ENCODE measurements at places on chromosomes 16 and 17. TPM values are rescaled to one million over a fixed set of nuclear protein-coding genes. Genes with fewer than 3 reads are reported as not detected.
A peak's percentile ranks its signal among the peaks of the same experiment; 100 is the strongest.

PRKCB gene
- 2.0 TPM for polyA plus RNA-seq

SCNN1G gene
- polyA plus RNA-seq, result 8.4 TPM

GJC1 gene
- 0.62 TPM for polyA plus RNA-seq

CFAP119 gene
- polyA plus RNA-seq, result 8.9 TPM

FOXF1 gene
- polyA plus RNA-seq, result 18.2 TPM

DNA sequence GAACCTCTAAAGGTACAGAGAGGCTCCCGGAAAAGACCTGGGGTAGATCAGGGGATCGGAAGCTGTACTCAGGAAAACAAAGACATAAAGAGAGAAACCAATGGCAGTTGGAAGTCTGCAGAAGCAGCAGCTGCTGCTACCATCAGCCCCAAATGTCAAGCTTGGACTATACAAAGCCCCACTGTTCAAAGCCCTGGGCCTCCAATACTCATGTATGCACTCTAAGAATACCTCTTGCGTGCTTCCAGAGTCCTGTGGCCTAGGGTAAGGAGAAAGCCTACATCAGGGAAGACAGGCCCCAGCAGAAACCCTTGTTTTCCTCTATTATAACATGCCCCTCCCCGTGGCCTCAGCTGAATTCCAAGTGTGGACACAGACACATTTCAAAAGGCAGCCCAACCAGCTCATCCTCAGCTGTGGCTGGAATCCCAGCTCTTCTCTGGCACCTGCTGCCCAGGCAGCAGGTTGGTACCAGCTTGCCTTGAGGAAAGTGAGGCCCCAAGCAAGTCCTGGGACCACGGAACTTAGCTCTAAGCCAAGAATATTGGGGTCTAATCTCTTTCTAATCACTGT lies 19.3 kb upstream of the MTMR4 start:
- H3K27me3 ChIP-seq, result peaks cover 5% of the 10 kb centered on the region
- peaks cover 7% of the 10 kb centered on the region for H3K4me1 ChIP-seq
- H3K27ac ChIP-seq, result no peak overlapping the region
- H3K36me3 ChIP-seq, result no peaks in the 10 kb centered on the region
- H3K4me3 ChIP-seq, result no peak overlapping the region
- DNase-seq, result no peak

DNA sequence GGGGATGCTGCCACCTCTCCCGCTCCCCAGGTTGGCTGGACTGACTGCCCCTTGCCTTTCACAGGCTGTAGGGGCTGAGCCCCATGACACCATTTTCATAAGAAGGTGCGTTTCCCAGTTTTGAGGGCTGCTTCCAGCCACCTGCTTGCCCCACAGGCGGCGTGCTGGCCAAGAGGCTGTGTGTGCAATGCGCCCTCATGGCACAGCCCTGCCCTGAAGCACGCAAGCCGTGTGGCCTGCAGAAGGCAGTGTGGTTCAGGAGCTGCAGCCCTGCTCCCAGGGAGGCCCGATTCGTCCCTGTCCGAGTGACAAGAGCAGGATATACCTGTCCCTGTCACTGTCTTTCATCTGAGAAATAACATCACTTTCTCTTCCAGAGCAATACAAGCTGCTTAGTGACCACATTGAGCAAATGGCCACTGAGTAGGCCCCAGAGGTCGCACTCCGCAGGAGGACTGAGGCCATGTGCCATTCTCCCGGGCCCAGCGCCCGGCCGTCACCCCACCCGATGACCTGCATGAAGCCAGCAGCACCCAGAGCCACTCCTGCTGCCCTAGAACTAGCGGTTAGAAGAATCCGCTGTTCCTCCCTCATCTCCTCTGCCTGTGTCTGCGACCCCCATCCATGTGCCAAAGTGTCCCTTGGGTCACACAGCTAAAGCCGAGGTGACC lies 24.2 kb downstream of the CIBAR2 start:
- peaks cover 35% of the 10 kb centered on the region for H3K36me3 ChIP-seq
- H3K4me3 ChIP-seq, result no peak overlapping the region
- H3K27me3 ChIP-seq, result no peaks in the 10 kb centered on the region
- H3K27ac ChIP-seq, result no peak overlapping the region

DNA sequence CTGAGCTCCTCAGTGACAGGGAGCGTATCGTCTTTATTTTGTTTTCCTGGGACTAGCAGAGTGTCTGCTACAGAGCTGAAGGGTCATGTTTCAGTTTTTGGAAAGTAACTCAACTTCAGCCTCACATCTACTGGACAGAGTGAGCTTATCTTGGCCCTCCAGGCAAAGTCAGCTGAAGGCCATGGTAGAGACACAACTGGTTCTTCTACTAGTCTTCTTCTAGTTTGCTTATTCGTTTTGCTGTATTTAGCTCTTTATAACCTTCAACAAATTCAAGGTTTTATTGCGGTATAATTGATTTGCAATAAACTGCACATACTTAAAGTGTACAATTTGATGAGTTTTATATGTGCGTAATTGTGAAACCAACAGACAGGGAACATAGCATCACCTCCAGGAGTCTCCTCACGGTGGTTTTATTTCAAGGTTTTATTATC lies 6.1 kb upstream of the PRKCA start:
- no peak overlapping the region for H3K27ac ChIP-seq
- H3K4me3 ChIP-seq, result no peak overlapping the region
- H3K36me3 ChIP-seq, result no peaks in the 10 kb centered on the region

GRCh38 chr17:76381633-76382350 lies 2.6 kb upstream of the SPHK1 start:
- H3K4me3 ChIP-seq, result no peak overlapping the region
- peaks cover 17% of the 10 kb centered on the region for H3K27me3 ChIP-seq
- no peaks in the 10 kb centered on the region for H3K36me3 ChIP-seq
- no peak for DNase-seq

DNA sequence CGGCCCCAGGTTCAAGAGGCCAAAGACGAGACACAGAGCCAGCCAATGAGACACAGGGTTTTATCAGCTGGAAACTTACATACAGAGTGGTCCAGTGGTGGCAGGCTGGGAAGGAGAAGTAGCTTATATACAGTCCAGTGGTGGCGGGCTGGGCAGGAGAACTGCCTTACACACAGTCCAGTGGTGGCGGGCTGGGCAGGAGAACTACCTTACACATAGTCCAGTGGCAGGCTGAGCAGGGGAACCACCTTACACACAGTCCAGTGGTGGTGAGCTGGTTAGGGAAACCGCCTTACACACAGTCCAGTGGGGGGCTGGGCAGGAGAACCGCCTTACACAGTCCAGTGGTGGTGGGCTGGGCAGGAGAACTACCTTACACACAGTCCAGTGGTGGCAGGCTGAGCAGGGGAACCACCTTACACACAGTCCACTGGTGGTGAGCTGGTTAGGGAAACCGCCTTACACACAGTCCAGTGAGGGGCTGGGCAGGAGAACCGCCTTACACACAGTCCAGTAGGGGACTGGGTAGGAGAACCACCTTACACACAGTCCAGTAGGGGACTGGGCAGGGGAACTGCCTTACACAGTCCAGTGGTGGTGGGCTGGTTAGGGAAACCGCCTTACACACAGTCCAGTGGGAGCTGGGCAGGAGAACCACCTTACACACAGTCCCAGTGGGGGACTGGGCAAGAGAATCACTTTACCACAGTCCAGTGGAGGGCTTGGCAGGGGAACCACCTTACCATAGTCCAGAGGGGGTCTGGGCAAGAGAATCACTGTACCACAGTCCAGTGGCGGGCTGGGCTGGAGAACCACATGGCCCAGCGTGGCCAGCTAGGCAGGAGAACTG lies 90.9 kb downstream of the GAS7 start:
- H3K4me1 ChIP-seq, result peaks cover 19% of the 10 kb centered on the region
- H3K27me3 ChIP-seq, result no peaks in the 10 kb centered on the region
- no peak for DNase-seq
- H3K36me3 ChIP-seq, result no peaks in the 10 kb centered on the region
- H3K27ac ChIP-seq, result no peak overlapping the region

GRCh38 chr16:87619360-87620200 lies 17.3 kb downstream of the JPH3 start:
- peaks cover 27% of the 10 kb centered on the region for H3K27me3 ChIP-seq
- DNase-seq, result no peak
- H3K27ac ChIP-seq, result no peak overlapping the region
- no peaks in the 10 kb centered on the region for H3K36me3 ChIP-seq

DNA sequence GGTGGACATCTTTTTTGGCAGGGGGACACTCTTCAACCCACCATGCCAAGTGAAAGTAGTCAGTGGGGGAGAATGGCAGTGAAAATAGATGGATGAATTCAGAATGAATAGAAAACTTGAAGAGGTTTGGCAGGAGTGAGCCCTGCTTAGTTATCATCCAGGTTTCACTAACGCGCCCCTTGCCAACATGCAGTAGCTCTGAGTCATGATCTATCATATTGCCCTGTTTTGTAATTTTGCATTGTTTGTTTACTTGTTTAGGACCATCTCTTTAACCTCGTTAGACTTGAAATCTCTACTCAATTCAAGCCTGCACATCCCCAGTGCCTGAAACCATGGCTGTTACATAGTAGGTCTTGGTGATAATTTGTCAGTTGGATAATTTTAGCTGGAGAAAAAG lies 116.7 kb downstream of the RBFOX1 start:
- no peak overlapping the region for H3K27ac ChIP-seq
- H3K4me1 ChIP-seq, result no peaks in the 10 kb centered on the region
- no peaks in the 10 kb centered on the region for H3K27me3 ChIP-seq
- H3K4me3 ChIP-seq, result no peak overlapping the region
- no peaks in the 10 kb centered on the region for H3K36me3 ChIP-seq
- DNase-seq, result no peak

DNA sequence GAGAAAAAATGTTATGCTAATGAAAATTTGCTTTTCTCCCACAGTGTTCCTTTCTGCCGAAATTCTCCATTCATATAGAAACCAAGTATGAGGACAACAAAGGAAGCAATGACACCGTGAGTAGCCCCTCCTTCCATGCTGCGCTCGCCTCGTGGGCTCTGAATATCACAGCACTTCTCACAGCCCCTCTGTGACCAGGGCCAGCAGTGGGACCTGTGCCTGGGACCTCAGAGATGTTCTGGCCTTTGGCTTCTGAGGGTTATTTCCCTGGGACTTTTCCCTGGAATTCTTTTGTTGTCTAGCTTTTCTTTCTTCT lies 139.6 kb upstream of the NOL11 start:
- H3K27me3 ChIP-seq, result no peaks in the 10 kb centered on the region
- no peak overlapping the region for H3K27ac ChIP-seq
- peaks cover 5% of the 10 kb centered on the region for H3K4me1 ChIP-seq
- H3K36me3 ChIP-seq, result no peaks in the 10 kb centered on the region

GRCh38 chr17:35243561-35244340 lies 879 bp downstream of the SLFN5 start:
- no peaks in the 10 kb centered on the region for H3K36me3 ChIP-seq
- H3K4me3 ChIP-seq, result peak overlapping the region; percentile 61
- DNase-seq, result peak; percentile 73
- H3K27ac ChIP-seq, result peak overlapping the region; percentile 94

- H3K36me3 ChIP-seq, result peaks cover 11% of the 10 kb centered on the region
- peaks cover 32% of the 10 kb centered on the region for H3K4me1 ChIP-seq
- H3K4me3 ChIP-seq, result peak within 1 kb of the TSS; percentile 36
- H3K27me3 ChIP-seq, result no peaks in the 10 kb centered on the region
- peak; percentile 88 for DNase-seq
- peak within 1 kb of the TSS; percentile 60 for H3K27ac ChIP-seq
These were observed at the start of gene EVPL for GRCh38 chr17:76027159-76027839. EVPL (minus strand) TSS chr17:76027306; CDS start chr17:76027198, 108 bp downstream.

DNA sequence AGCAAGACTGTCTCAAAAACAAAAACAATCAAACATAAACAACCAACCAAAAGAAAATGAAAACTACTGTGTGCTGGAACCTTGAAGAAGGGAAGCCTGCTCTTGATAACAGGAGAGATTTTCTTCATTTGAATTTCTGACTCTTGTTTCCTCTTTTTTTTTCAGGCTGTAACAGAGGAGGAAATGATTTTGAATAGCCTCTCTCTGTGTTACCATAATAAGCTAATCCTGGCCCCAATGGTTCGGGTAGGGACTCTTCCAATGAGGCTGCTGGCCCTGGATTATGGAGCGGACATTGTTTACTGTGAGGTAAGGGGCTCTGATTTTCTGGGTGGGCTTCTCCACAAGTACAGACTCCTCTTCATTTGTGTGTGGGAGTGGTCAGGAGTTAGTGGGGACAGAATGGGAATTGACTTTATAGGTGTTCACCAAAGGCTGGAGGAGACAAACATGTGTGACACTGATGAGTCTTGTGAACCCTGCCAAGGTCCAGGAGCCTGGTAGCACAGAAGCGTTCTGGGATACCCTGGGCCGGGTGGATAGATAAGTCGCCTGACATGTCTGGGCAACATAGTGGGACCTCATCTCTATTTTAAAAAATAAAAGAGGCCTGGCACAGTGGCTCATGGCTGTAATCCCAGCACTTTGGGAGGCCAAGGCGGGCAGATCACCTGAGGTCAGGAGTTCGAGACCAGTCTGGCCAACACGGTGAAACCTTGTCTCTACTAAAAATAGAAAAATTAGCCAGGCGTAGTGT lies 14.9 kb downstream of the DUS2 start:
- DNase-seq, result no peak
- no peak overlapping the region for H3K4me3 ChIP-seq
- H3K27me3 ChIP-seq, result no peaks in the 10 kb centered on the region
- H3K4me1 ChIP-seq, result no peaks in the 10 kb centered on the region

- no peaks in the 10 kb centered on the region for H3K4me1 ChIP-seq
- DNase-seq, result no peak
- no peak overlapping the region for H3K4me3 ChIP-seq
These were observed 269.6 kb downstream of the SNX29 start for GRCh38 chr16:12245921-12246720.

GRCh38 chr16:81477697-81478693 lies 33.4 kb downstream of the CMIP start:
- no peaks in the 10 kb centered on the region for H3K27me3 ChIP-seq
- H3K4me3 ChIP-seq, result peak overlapping the region; percentile 19
- peaks cover 51% of the 10 kb centered on the region for H3K4me1 ChIP-seq
- no peak for DNase-seq
- no peaks in the 10 kb centered on the region for H3K36me3 ChIP-seq

DNA sequence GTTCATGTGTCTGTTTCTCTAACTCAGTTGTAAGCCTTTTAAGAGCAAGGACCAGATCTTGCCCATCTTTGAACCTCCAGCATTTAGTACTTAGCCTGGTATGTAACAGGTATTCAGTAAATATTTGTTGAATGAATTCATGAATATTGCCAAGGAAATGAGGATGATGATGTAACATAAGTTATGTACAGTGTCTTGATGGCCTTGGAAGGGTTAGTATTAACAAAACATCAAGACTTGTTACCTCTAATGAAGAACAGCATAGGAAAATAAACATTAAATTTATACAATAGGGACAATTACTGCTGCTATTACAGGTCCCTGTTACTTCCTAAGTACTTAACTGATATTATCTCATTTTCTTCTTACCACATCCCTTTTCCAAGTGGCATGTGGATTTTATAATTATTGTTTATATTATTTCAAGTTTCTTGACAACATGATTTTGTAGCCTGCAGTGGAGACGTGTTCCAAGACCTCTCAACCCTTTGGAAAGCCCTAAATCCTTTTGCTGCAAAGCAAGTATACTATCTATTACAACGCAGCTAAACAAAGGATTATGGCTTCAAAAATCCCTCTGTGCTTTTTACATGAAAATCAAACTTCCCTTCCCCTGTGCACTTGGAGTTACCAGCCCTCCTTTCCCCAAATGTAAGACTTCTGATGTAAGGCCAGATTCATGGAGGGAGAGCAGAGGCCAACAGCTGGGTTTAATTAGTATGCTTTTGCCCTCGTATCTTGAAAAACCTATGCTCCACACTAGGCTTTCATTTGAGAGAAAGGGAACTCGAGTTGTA lies 77.4 kb upstream of the SMIM36 start:
- peak; percentile 60 for DNase-seq
- no peaks in the 10 kb centered on the region for H3K27me3 ChIP-seq
- peak overlapping the region; percentile 77 for H3K27ac ChIP-seq
- H3K4me1 ChIP-seq, result no peaks in the 10 kb centered on the region
- H3K36me3 ChIP-seq, result no peaks in the 10 kb centered on the region
